ENCODE measurements at places on chromosomes 5 and 9. TPM values are rescaled to one million over a fixed set of nuclear protein-coding genes. Genes with fewer than 3 reads are reported as not detected.

ZNF883 gene
- 0.26 TPM for total RNA-seq

DNA sequence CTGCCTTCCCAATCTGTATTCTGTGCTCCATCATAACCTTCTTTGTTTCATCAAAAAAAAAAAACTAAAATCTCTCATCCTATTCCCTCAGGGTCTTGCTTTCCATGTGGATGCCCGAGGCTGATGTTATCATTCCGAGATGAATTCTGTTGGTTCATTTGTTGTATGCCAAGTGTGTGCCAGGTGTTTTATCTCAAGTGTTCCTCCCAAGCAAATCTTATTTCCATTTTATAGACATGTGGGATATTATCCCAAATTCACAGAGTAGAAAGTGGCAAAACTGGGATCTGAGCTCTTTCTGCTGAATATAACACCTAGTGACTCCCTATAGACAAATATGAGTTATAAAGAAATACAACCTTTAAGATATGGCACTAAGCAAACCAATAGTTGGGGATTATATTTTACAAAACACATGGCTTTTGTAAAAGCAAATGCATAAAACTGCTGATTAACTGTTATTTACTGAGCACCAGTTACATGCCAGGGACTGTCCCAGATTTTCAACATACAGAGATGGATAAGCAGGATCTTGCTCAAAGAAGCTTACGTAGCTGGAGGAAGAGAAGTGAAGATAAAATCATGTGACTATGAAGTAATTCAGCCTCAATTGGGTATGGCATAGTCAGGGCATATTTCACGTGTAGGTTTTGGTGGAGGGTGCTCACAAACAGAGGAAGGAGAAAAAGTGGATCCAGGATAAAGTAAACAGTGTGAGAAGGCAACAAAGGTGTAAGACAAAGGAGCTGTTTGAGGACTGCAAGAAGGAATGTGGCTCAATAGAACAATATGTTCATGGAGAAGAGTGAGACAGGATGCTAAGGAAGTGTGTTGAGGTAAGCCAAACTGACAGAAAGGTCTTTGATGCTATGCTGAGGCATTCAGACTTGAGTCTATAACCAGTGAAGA is 143.3 kb upstream of the ADAMTSL1 start:
- H3K27ac ChIP-seq: no peak overlapping the region
- DNase-seq: no peak
- no peaks in the 10 kb centered on the region for H3K27me3 ChIP-seq
- H3K4me1 ChIP-seq: peaks cover 2% of the 10 kb centered on the region

GRCh38 chr5:78221964-78222451 is 72.5 kb downstream of the AP3B1 start:
- H3K27me3 ChIP-seq: no peaks in the 10 kb centered on the region
- H3K36me3 ChIP-seq: peaks cover 6% of the 10 kb centered on the region
- no peak for DNase-seq
- H3K4me3 ChIP-seq: no peak overlapping the region
- H3K4me1 ChIP-seq: no peaks in the 10 kb centered on the region

GRCh38 chr5:94025788-94026473 is 284.5 kb upstream of the POU5F2 start:
- peak; percentile 46 for DNase-seq
- H3K27ac ChIP-seq: no peak overlapping the region
- no peaks in the 10 kb centered on the region for H3K4me1 ChIP-seq
- H3K36me3 ChIP-seq: no peaks in the 10 kb centered on the region
- H3K27me3 ChIP-seq: no peaks in the 10 kb centered on the region

DNA sequence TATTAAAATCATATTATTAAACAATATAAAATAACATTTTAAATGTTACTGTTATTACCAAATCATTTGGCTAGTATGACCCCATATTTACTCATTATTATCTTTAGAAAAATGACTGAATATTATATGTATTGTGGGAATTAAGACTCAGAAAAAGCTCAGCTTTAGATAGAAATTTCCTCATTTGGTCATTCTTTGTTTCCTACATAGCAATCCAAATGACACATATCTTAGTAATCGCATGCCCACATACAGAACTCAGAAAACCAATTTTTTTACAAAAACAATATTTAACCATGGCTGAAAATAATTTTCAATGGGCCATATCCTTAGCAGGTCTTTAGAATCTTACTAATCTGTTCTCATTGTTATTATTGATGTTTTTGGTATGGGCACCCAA is 53.8 kb upstream of the TSLP start:
- no peak overlapping the region for H3K4me3 ChIP-seq
- H3K36me3 ChIP-seq: no peaks in the 10 kb centered on the region
- no peaks in the 10 kb centered on the region for H3K27me3 ChIP-seq
- no peak overlapping the region for H3K27ac ChIP-seq
